ENCODE measurements at places on chromosomes 6 and 20.

- DNase-seq: peak; percentile 71
Observed at GRCh38 chr20:25310268-25310920, 62.5 kb downstream of the PYGB start.

- no peak for DNase-seq
Observed at GRCh38 chr20:47423586-47423985, 67.1 kb upstream of the ZMYND8 start.

GRCh38 chr20:49916146-49917002 lies 1.0 kb upstream of the SPATA2 start:
- no peak for DNase-seq

- DNase-seq: no peak
Observed at GRCh38 chr20:23425129-23425528, 3.8 kb upstream of the NAPB start.

All from cardiac fibroblast (primary cell).